Stimulated activated CD4-positive, alpha-beta T cell treated with anti-CD3 and anti-CD28 coated beads, TNF-alpha, amount 100 ng/mL, for 4 hours (primary cell): ENCODE measurements at places on chromosomes 3 and 15.

DNA sequence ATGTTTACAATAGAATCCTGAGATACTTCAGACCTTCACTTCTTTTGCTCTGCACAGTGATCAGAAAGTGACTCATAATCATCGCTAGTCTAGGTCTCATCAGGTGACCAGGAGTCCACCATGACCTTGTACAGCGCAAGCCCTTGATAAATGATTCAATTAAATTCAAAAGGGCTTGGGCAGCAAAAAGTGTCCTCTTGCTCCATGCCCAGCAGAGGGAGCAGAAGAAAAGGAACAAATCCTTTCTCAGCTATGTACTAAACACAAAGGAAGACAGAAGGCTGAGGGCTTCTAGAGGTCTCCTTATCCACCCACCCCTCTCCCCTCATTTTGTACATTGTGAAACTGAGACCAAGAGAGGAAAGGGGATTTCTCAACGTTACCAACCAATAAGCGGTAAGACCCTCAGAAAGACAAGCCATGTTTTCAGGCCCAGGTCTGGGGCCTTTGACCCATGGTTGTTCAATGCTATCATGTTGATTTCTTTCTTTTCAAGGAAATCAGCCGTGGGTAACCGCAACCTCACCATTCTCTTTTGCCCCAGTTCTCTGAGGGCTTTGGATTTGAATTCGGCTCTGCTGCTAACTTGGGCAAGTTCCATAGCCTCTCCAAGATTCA, 74.8 kb downstream of the AQP9 start:
- no peak for DNase-seq

DNA sequence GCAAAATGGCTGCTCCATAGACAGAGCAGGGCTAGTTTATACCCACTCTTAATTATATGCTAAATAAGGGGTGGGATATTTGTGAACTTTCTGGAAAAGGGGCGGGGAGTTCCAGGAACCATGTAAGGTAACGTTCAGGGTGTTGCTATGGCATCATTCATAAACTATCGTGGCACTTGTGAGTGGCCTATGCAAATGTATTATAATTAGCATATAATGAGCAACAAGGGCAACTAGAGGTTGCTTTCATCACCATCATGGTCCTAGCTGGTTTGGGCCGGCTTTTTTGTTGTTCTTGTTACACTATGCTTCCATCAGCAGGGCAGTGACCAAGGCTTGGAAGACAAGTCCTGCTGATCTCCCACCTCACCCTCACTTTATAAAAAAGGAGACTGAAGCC, 43.2 kb upstream of the FGD5 start:
- no peak for DNase-seq

- no peak for DNase-seq
Measured at GRCh38 chr15:87949575-87950223, 306.8 kb downstream of the NTRK3 start.

DNA sequence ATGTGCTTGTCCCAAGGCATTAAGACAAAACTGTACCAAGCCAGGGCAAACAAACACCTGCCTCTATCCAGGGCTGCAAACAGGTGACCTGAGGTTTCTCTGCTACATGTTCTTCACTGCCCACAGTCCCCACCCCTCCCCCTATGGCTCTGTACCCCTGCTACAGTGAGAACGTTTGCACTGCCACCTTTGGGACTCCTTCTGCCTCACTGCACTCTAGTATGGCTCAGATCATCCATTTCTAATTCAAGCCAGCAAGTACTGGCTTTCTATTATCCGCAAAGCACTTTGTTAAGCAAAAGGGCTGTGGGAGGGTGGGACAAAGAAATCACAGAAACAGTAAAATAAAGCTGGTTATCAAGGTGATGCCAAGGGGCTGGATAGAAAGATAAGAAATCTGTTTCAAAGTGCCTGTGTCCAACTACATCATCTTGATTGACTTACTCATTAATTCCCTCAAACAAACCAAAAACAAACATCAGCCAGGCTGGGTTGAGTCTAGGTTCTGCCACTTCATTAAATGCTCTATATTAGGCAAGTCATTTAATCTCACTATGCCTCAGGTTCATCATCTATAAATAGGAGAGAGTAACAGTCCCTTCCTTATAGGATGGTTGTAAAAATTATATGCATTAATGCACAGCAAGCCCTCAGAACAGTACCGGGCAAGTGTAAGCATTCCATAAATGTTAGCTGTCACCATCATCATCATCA, 95.3 kb downstream of the PDZRN3 start:
- no peak for DNase-seq

DNA sequence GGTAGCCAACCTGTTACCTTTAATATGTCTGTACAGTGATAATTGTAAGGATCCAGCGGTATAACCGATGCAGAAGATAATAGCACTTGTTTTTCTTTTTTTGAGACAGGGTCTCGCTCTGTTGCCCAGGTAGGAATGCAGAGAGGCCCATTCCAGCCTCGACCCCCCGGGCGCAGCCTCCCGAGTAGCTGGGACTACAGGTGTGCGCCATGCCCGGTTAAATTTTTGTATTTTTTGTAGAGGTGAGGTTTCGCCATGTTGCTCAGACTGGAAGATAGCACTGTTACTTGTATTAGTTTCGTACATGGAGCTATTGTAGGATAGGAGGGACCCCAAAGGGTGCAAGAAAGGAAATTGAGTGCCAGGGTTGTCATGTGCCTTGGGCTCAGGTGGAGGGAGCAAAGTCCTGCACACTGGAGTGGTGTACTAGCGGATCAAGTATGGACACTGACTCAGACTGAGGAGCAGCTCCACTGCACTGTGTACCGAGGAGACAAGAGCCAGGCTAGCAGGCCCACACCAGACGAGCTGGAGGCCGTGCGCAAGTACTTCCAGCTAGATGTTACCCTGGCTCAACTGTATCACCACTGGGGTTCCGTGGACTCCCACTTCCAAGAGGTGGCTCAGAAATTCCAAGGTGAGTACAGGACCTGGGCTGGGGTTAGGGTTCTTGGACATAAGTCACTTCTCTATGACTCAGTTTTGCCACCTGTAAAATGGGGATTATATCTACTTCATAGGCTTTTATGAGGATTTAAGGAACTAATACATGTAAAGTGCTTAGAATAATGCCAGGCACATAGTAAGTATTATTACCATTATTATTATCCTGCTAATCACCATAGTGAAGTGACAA, 1.0 kb downstream of the OGG1 start:
- no peak for DNase-seq

DNA sequence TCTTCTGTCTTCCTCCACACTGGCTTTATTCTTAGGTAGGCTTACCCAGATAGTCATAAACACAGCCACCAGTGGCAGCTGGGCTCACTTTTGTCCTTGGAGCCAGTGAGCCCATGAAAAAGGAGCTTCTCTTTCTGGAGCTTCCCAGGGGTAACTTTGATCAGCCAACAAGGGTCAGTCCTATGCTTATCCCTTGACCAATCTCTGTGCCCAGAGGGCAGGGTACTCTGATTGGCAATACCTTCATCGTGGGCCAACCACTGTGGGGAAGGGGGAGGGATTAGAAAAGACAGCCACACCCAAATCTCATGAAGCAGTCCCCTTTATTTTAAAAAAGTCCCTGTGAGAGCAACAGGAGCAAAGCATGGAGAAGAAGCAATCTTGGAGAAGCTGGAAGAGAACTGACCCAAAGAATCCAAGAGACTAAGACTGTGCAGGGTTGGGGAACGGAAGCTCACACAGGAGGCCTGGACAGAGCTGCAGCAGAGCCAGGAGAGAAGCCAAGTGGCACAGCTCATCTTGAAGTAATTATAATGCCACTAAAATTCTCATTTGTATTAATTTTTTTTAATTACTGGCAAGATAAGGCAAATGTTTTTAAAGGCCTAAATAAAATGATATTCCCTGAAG, 70.4 kb downstream of the SSUH2 start:
- no peak for DNase-seq
